ENCODE measurements at places on chromosomes 1 and 21.

- no peak for DNase-seq
Measured at GRCh38 chr1:148362216-148362611, 120.9 kb downstream of the PPIAL4G start.

DNA sequence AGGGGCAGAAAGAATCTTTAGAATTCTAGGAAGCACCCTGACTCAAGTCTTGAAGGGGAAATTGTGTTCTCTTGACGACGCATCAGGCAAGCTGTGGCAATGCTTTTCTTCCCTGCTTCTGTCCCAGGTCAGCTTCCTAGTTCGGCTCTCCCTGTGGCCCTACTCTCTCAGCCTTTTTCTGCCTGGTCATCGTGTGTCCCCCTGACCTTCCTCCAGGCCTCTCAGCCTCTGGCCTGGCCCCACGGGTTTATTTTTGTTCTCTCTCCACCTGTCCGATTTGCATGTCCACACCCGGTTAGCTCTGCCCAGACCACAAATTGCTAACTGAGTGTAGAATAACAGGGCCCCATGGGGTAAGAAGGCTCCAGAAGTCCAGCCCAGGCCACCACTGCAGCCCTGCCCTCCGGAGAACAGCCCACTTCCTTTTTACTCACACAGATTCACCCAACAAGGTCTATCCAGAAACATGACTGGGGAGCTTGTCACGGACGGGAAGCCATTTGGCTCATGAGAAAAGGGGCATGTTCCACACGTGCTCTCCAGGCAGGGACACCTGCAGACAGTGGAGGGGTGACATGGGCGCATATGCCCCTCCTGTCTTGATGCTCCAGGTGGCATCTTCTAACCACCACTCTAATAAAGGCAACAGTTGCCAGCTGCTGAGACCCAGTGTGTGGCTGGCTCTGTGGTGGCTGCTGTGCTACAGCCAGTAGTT, 9.8 kb downstream of the KCNN3 start:
- DNase-seq, result peak; percentile 56

- DNase-seq, result no peak
Measured at GRCh38 chr21:24844671-24845070, 762.6 kb downstream of the MRPL39 start.

GRCh38 chr21:44575307-44576024, 1.9 kb downstream of the KRTAP10-4 start:
- no peak for DNase-seq

DNA sequence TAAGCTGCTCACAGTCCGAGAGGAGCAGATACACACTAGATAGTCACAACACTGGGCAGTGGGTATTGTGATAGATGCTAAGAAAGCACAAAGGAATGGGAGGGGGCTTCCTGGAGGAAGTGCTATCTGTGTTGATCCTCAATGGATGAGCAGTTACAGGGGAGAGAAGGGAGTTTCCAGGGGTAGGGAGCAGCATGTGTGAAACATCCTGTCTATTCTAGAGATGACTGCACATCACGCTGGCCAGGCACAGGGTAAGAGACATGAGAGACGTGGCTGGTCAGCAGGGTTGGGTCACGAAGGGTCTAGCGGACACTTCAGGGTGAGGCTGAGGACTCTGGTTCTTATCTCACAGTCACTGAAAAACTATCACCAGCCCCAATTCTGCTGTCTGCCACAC, 235.2 kb downstream of the TRABD2B start:
- peak; percentile 11 for DNase-seq

Measured in left hindlimb (tissue), 1 donor.